ENCODE measurements at places on chromosomes 6 and 20.

GRCh38 chr6:36627801-36628246 lies 33.7 kb downstream of the SRSF3 start:
- DNase-seq, result no peak

- DNase-seq, result no peak
Measured at GRCh38 chr6:5093231-5094015, 8.3 kb downstream of the PPP1R3G start.

- no peak for DNase-seq
Measured at GRCh38 chr6:139335447-139336210, 38.8 kb downstream of the CITED2 start.

DNA sequence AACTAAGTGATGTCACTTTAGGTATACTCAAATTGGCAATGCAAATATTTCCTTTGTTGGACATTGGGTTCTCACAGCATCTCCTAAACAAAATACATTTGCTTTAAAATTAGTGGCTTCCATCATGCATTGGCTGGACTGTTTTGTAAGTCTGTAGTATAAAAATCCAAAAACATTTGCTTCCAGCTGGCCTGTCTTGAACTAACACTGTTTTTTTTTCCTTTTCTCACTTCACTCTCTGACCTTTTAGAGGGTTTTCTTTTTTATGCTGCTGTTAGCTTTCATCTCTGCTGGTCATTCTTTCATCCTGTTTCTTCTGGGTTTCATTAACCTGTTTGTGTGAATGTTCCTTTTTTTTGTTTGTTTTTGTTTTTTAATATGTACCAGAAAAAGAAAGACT lies 121.7 kb upstream of the MLIP start:
- no peak for DNase-seq

GRCh38 chr6:57261926-57262325 lies 39.8 kb upstream of the RAB23 start:
- no peak for DNase-seq

GRCh38 chr6:143896126-143896860 lies 32.0 kb downstream of the ZC2HC1B start:
- no peak for DNase-seq

All from activated CD8-positive, alpha-beta memory T cell treated with anti-CD3 and anti-CD28 coated beads for 24 hours (primary cell).